ENCODE measurements at places on chromosomes 5 and 9.

GRCh38 chr9:130995086-130996011 lies 13.6 kb upstream of the LAMC3 start:
- no peak for DNase-seq

DNA sequence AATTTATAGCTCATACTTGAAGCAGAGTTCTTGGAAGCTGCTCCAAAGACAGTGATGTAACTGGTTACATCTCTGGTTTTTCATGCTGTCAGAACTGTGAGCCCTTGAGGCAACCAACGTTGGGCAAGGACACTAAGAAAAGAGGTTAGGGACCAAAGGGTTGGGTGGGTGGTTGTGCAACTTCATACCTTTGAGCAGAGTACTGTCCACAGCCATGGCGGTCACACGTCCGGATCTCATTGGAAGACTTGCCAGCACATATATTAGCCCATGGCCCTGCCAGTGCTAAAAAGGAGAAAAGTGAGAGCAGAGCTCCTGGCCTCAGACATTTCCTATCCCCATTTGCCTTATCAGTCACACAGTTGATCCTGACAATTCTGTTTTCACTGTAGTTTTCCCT lies 2.1 kb downstream of the LECT2 start:
- no peak for DNase-seq

- DNase-seq = peak; percentile 12
Observed at GRCh38 chr9:120579139-120580050, 572 bp downstream of the CDK5RAP2 start.

DNA sequence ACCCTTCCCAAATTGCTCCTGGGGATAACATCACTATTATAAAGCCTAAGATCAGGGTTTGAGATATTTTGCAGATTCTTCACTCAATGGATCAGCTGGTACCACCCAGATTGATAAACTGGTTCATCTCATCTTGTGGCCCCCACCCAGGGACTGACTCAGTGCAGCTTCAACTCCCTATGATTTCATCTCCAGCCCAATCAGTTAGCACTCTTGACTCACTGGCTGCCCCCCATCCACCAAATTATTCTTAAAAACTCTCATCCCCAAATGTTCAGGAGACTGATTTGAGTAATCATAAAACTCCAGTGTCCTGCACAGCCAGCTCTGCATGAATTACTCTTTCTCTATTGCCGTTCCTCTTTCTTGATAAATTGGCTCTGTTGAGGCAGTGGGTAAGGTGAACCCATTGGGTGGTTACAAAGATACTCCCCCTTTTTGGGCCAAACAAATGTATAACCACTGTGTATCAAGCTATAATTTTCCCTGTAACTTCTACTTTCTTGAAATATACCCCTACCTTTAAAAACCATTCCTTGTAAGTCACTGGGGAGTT lies 263.3 kb upstream of the IL12B start:
- DNase-seq = no peak

DNA sequence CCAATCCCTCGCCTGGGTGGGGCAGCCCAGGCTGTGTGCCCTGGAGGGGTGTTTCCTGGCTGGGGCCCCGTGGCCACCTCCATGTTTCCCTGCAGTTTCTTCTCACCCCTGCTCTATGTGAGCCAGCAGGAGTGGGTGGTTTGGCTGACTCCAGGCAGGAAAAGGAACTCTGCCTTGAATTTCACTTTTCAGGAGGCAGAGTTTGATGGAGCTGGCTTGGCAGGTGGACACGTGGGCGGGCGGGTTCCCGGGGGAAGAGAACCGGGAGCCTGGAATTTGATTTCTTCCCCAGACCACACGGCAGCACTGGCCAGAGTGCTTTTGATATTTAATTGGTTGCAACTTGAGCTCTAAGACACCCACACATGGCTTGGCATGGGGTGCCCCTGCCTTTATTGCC lies 119.8 kb upstream of the PANK3 start:
- no peak for DNase-seq

Data from activated CD4-positive, alpha-beta memory T cell treated with anti-CD3 and anti-CD28 coated beads for 36 hours (primary cell).